ENCODE measurements at places on chromosomes 4 and X. TPM values are rescaled to one million over a fixed set of nuclear protein-coding genes. Genes with fewer than 3 reads are reported as not detected.

GRCh38 chr4:176409627-176410026 lies 89.9 kb downstream of the SPCS3 start:
- DNase-seq = no peak

DNA sequence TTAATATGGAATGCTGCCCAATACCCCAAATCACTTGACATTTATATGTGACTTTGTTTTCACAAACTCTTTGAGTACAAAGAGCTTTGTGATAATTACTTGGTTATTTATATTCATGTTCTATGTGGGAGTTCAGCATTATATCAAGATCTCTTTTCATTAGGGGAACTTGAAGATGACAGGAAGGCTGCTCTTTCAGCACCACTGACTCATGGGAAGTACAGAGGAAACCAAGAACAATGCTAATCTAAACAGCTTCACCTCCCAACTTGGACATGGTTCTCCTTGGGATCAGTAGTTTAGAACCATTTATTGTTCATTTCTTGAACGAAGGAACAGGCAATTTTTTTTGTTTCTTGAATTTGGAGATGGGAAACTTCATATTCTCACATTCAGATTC lies 184.0 kb upstream of the AFF2 start:
- DNase-seq = no peak

DNA sequence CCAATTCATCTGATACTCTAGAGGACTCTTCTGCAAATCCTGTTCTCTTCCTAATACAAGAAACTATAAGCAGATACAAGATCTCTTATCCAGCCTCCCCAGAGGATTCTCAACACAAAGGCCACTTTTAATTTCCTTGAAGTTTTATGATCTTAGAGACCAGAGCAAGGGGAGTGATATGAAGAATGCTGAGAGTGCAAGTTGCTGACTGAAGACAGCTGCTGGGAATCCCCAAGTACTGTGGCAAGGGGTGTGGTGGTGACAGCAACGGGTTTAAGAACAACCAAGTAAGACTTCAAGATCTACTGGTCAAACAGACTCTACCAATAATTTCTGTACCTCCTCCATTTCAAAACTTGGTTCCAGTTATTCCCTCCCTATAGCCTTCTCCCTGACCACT lies 7.0 kb downstream of the AMMECR1 start:
- DNase-seq = peak; percentile 15

Gene NSG1
- total RNA-seq = 1.2 TPM

Gene JCHAIN
- 1,035 TPM for total RNA-seq

Gene FRMD7
- total RNA-seq = not detected

Gene ZCCHC18
- total RNA-seq = 8.9 TPM

Gene TBL1X
- total RNA-seq = 32.7 TPM

- DNase-seq = no peak
Observed at GRCh38 chrX:151715752-151716151, at the start of gene FATE1. Gene FATE1 (plus strand): TSS chrX:151716035. CDS start chrX:151716120, 85 bp downstream.

DNA sequence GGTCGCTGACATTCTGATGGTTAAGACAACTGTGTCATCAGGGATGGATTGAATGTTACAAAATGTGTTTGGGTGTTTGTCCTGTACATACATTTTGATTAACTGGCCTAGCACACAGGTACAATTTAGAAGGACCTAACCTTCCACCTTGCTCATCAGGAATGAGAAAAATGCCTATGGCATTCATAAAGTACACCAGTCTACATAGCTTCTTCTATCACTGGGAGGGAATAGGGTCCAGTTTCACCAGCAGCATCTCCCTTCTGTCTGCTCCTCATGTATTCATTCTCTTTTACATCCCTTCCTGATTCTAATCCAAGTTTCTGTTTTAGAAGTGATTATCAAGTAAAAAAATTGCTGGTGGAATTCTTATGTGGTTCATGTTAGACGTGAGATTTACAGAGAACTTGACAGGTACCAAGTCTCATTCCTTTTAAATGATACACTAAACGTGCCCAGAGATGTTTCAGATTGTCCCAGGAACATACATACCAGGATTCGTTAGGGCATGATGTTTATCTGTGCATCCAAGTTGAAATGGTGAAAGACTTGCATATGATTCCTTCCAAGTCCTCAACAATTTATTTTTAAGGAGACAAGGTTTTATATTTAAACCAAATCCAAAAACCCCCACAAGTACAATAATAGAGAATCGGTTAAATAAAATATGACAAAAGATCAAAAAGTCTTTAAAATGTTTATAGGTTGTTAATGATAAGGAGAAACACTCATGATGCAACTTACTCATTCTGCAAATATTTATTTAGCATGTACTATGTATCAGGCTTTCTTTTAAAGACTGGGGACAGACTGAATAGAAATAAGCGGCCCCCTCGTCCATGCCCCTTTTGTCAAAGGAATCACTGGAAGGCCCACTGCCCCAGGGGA lies 359.1 kb downstream of the ZNF674 start:
- no peak for DNase-seq
